ENCODE measurements at places on chromosomes 2 and 18. TPM values are rescaled to one million over a fixed set of nuclear protein-coding genes. Genes with fewer than 3 reads are reported as not detected.

The COLEC12 gene
- not detected for polyA plus RNA-seq

The MROH2A gene
- not detected for polyA plus RNA-seq

The EFHD1 gene
- polyA plus RNA-seq = not detected

The RGPD3 gene
- 0.16 TPM for polyA plus RNA-seq

The NPHP1 gene
- 1.1 TPM for polyA plus RNA-seq

The CXCR4 gene
- polyA plus RNA-seq = 1,832 TPM

The EGR4 gene
- 2.6 TPM for polyA plus RNA-seq

The RTP5 gene
- polyA plus RNA-seq = not detected

The PTPRN gene
- polyA plus RNA-seq = 0.04 TPM

The TGFA gene
- polyA plus RNA-seq = 0.04 TPM

The KLHL41 gene
- polyA plus RNA-seq = not detected

The HOXD11 gene
- polyA plus RNA-seq = not detected

The CNGA3 gene
- not detected for polyA plus RNA-seq

The EPB41L3 gene
- polyA plus RNA-seq = 0.58 TPM

The VAMP8 gene
- 68.7 TPM for polyA plus RNA-seq

The ANKRD53 gene
- 0.84 TPM for polyA plus RNA-seq

The CYP27A1 gene
- polyA plus RNA-seq = 0.25 TPM

The IL1A gene
- 0.06 TPM for polyA plus RNA-seq

The MAL gene
- 3.0 TPM for polyA plus RNA-seq

The B3GNT7 gene
- polyA plus RNA-seq = 4.1 TPM

The EIF2AK3 gene
- polyA plus RNA-seq = 113 TPM

Data from B cell (primary cell).